ENCODE measurements at places on chromosomes 5 and 9.

DNA sequence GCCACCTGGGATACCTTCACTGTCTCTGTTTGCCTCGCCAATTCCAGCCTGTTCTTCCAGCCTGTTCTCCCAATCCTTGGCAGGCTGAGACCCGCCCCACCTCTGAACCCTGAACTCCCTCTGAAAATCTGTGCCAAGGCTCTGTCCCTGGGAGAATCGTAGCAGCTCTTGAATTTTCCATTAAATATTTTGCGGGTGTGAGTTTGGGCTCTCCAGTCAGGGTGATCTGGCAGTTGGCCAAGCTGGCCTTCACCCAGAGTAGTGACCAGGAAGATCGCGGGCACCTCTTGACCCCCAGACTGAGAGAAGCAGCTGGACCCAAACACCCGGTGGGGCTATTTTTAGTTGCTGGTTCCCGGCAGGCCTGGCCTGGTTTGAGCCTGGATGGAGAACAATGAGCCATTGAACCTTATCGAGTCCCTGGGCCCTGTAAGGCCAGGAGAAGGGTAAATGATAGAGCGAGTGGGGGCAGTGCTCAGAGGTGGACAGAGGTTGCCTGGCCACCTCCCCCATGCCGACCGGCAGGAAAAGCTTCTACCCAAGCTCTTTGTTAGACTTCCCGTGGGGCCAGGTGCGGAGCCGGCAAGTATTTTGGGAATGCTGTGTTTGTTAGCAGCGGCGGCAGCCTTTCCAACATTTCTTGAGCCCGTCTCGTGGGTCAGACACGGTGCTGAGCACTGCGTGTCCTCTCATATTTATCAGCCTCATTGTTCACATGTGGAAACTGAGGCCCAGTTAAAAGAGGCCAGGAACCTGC is 146.2 kb downstream of the RGS3 start:
- peak; percentile 86 for DNase-seq

DNA sequence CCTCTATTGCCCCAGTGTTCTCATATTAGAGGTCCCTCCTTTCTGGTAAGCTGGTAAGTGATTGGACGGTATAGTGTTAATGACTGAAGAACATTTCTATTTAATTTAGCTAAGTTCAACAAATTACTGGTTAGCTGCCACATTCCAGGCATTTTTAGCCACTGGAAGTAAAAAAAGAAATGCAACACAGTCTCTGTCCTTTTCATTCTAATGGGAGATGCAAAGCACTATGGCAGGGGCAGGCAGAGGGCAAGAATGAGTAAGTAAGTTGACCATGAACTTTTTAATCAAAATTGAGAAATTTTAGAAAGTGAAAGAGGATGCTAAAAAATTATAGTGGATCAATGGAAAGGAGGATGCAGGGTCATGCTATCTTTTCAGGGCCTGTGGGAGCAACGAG is 137.4 kb downstream of the GPBP1 start:
- DNase-seq, result no peak

GRCh38 chr5:38290028-38290653 is 31.8 kb downstream of the EGFLAM start:
- DNase-seq, result no peak

DNA sequence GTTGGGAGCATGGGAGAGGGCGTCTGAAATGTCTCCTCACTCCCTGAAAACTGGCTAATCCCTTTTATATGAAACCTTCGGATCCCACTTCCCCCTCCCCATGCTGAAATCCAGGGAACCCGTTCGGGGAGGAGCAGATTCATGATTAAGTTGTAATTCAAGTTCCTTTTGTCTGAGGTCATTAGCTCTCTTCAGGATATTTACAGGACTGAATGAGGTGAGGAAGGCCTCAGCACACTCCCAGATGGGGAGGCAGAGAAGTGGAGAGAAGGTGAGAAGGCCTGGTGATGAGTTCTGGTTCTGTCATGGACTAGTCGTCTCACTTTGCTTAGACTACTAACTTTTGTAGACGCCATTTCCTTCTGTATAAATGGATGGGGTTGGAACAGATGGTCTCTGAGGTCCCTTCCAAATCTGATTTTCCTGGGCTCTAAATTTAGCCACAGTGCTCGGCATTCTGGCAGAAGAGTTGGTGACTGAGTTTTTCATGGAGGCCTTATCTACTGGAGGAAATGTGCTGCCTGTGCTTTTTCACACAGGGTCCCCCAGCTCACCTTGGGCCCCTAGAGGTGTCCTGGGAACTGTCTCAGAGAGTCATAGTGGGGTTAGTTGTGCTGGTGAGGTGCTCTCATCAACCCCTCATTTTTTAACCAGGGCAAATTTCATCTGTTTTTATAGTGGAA is 62.3 kb downstream of the PRDM6 start:
- DNase-seq, result no peak
